ENCODE measurements at places on chromosomes 1 and 21.

DNA sequence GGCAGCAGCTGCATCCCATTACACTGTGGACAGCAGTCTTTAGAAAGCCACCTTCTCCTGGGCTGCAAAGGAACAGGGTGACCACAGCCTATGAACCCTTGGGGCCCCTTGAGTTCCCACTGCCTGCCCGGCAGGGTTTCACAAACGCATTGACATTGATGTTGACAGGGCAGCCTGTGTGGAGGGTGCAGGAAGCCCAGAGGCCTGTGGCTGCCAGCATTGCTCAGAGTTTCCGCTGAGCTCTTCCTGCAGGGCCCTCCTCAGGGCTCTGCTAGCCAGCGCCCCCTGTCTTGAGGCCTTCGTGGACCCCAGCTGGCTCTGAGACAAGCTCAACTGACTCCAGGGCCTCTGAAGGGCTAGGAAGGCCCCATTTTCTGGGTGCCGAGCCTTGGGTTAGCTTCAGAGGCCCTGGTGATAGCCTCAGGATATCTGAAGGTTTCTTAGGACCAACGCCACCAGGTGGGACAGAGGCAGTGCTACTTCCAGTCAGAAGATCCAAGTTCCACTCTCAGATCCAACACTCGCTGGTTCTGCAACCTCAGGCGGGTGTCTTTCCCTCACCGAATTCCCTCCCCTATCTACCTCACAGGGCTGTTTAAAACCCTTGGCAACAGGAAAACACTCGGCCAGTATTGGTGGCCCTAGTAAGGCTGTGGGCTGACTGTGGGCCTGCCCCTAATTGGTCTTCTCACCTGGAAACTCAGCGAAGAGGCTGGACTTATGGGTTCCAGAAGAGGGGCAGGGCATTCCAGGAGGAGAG, 27.2 kb upstream of the EPS8L3 start:
- no peak for DNase-seq

- no peak for DNase-seq
These were observed 1.2 kb downstream of the DMBX1 start for GRCh38 chr1:46490656-46491442.

DNA sequence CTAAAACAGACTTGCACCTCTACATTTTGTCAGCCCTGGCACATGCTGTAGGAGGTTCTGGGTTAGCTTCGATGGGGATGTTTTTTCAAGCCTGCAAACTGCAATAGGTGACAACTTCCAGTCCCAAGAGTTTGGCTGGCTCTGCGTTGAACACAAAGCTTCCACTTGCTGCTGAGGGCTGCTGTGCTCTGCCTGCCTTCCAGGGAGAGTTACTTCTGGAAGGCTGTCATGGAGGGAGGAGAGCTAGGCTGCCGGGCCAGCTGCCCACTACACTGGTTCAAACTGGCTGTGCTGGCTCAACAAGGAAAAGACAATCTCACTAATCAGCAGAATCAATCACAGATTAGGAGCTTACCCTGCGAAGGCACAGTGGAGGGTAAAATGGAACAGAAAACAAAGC, 46.7 kb upstream of the PPP2R5A start:
- no peak for DNase-seq

DNA sequence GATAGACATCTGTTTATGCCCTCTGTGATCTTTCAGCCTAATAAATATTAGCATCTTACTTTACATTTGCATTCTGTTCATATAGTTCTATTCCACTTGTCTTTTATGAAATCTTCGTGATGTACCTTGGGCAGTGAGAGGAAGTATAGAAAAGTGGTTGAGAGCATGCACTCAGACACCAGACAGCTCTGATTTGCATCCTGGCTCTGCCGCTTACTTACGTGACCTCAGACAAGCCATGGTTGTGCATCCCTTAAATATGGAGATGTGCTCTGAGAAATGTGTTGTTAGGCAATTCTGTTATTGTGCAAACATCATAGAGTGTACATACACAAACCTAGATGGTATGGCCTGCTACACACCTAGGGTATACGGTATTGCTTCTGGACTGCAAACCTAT, 22.9 kb downstream of the OVGP1 start:
- no peak for DNase-seq

- no peak for DNase-seq
These were observed 1.2 kb downstream of the CROCC start for GRCh38 chr1:16922885-16923431.
